Neuronal stem cell (in vitro differentiated cells): ENCODE measurements at places on chromosomes 1 and 21.

- no peak for DNase-seq
These were observed 49.2 kb downstream of the RALGPS2 start for GRCh38 chr1:178774263-178774662.

DNA sequence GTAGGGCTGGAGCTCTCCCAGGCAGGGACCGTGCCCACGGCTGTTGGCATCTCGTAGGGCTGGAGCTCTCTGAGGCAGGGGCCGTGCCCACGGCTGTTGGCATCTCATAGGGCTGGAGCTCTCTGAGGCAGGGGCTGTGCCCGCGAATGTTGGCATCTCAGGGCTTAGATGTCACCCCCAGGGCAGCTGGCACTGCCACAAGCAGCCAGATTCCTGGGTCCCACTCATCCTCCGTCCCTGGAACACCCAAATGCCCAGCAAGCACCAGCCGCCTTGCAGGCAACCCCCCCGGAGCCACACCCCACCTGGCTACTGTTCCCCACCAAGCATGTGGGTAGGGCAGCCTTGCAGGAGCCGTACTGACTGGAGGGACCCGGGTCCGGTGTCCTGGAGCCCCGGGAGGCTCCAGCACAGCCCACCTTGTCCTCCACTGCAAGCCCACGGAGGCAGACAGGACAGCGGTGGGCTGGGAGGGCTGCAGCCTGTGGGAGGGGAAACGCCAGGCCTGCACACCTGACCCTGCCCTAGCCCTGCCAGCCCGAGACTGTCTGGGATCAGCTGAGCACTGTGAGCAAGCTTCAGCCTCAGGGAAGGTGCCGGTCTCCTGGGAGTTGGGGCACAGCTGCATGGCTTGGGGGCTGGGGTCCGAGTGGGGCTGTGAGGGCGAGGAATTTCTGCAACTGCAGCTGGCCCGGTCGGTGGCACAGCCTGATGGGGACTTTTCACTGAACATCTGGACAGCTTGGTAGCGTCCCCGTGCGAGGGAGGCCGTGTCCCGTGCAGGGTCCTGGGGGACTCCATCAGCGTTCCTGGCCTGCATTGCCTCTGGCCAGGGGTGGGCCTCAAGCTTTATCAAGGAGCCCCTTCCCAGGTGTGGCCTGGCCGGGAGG is 53.6 kb downstream of the COL18A1 start:
- no peak for DNase-seq

GRCh38 chr1:246790364-246790763 is 66.2 kb downstream of the SCCPDH start:
- DNase-seq: no peak

DNA sequence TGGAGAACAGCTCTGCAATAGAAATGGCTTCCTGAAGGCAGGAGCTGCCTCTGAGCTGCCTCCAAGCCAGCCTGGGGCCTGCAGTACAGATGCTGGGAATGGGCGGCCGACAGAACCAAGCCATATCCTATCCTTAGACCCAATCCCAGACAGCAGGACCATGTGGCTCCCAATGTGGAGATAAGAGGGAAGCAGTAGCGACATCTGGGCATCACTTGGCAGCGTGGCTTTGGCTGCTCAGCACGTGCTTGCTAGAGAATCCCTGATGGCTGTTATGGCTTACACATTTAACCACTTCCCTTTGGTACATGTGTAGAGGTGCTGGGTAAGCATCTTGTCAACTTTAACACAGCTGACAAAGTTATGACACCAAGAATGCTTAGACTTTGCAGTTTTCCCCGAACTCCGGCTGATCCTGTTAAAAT is 87.7 kb downstream of the MAN1C1 start:
- no peak for DNase-seq
